ENCODE measurements at places on chromosomes 5 and 9.
A peak's percentile ranks its signal among the peaks of the same experiment; 100 is the strongest.

DNA sequence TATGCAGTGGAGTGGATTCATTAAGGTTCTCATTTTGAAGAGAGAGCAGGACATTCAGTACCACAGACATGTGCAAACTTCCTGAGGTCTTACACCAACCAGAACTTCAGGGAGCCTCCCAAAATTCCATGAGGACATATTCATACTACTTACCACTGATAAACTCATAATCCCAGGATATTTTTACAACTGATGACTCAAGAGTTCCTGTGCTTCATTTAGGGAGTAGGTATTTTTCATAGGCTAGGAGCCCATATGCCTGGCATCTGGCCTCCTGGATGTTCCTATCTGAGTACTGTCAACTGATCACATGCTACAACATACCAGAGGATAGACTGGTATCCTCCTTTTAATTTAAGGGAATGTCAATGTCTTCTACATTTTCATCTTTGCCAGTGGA, 578.0 kb downstream of the EFNA5 start:
- no peak for DNase-seq

- no peak for DNase-seq
Observed at GRCh38 chr5:153543959-153544470, 53.5 kb downstream of the GRIA1 start.

GRCh38 chr5:52771343-52772039, 16.2 kb upstream of the ITGA1 start:
- peak; percentile 34 for DNase-seq

DNA sequence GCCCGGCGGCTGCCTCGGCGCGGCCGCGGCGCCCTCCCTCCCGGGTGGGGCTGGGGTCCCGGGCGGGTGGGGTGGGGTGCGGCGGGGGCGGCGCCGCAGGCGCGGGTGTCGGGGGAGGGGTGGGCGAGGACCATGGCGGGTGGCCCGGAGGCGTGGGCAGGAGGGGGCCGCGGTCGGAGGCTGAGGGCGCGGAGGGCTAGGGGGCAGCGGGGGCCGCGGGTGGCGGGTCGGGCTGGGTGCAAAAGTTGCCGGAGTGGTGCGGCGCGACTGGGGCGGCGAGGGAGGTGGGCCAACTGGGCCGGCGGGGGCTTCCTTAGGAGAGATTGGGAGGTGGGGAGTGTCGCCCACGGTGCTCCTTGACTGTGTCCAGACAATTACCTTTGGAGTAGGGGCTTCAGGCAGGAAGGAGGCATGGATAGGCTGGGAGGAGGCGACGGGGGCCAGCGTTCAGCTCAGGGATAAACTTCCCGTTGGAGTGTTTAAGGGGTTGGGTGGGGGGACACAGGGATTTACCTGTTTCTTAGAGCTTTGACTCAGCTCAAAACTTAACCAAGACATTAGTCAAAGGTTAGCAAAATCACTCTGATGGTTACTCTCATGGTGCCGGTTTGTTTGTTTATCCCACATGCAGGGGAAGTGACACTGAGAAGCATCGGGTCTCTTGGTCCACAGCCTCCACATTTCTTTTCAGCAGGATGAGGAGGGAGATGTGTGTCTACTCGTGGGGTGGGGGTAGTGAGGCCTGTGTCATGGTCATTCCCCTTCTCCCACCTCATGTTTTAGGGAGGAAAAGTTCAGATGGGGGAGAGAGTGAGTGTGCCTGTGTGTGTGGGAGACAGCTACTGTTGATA, 859 bp downstream of the CSNK1G3 start:
- DNase-seq: peak; percentile 33

- DNase-seq: no peak
Observed at GRCh38 chr5:109239456-109239855, 170.3 kb downstream of the PJA2 start.

- DNase-seq: no peak
Observed at GRCh38 chr9:21056931-21057330, 20.8 kb downstream of the IFNB1 start.

DNA sequence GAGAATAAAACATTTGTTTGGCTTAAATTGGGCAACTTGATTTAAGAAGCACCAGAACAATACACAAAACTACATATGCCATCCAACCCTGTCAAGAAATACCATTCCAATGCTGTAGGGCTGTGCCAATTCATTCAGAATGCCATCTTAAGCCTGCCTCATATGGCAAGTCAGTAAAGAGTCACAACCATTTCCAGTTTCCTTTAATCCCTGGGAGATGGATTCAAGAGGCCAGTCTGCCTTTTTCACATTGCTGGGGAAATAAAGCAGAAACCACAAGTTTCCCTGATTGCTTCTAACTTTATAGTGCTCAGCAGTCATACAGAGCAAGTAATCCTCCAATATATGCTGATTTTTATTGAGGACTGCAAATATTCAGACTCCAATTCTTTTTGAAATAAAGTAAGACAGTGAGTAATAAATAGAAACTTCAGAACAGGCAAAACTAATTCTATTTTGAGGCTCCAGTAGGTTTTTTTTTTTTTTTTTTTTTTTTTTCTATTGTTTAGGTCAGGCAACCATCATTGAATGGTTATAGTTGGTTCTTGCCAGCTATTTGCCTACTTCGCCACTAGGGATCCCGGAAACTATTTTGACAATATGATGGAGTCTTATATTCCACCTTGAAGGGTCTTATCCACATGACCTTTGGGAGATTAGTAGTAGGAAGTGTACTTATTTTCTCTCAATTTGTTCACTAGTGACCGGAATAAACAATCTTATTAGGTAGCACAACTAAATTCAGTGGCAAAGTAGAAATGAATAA, 400.9 kb upstream of the MEF2C start:
- DNase-seq: no peak

DNA sequence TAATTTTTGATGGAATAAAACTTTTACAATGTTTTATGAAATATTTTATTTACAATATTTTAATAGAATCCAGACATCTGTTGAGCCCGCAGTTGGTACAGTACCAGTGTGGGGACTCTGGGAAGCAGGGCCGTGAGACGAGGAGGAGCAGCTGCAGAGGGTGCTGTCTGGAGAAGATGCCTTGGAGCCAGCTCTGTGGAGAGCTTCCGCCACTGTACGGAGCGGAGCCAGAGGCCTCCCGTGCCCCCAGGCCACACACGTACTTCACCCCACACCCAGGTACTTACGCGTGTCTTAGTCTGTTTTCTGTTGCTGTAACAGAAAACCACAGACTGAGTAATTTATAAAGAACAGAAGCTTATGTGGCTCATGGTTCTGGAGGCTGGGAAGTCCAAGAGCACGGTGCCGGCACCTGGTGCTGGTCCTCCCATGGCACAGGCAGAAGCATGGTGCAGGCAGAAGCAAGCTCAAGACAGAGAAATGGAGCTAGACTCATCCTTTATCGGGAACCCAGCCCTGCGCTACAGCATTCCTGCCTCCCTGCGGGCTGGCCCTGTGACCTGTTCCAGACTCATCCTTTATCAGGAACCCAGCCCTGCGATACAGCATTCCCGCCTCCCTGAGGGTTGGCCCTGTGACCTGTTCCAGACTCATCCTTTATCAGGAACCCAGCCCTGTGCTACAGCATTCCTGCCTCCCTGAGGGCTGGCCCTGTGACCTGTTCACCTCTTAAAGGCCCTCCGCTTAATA, 23.3 kb downstream of the CEP72 start:
- no peak for DNase-seq

GRCh38 chr5:113387844-113388243, 46.9 kb downstream of the TSSK1B start:
- DNase-seq: no peak

DNA sequence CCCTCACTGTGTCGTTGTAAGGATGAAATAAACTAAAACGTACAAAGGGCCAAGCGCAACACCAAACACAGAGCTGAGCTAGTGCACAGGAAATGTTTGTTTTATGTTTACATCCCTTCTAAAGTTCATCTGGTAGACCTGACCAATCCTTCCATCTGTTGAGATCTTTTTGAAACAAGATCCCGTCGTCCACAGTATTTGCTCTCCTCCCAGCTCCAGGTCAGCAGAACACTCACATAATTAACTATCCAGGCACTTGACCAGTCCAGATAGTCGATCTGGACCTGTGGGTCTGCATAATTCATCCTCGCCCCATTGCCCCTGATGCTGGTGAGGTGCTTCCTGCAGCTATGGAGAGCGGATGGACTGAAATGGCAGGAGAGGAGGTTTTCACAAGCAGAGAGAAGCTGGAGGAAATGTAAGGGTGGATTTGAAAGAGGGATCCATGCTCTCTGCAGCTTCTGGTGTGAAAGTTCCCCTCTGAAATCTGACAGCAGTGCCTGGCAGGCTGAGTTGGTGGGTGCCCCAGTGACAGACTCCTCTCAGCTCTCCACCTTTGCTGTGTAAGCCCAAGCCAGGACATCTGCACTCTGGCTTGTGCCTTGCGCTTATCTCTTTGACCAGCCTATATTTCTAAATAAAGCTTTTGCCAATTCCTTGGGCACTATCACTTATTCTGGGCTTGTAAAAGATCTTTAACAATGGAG, 102.4 kb downstream of the TTLL11 start:
- no peak for DNase-seq
